Activated T-cell treated with anti-CD3 and anti-CD28 coated beads for 1 hour (primary cell): ENCODE measurements at places on chromosomes 12 and 14.

DNA sequence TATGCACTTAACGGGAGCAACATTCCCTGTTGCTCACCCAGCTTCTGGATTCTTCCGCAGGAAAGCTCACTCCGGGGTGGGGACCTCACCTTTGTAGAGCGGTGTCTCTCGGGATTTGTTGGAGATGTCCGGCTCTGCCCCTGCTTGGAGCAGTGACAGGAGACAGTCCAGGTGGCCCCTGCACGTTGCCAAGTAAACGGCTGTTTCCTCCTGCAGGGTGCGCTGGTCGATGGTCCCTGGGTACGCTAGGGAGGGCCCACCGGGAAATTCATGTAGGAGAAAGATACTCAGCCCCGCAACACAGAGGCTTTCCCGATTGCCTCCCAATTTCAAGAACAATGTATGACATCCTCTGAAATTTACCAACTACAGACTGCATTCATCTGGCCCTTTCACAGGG is 23.1 kb downstream of the ASB2 start:
- DNase-seq: no peak

DNA sequence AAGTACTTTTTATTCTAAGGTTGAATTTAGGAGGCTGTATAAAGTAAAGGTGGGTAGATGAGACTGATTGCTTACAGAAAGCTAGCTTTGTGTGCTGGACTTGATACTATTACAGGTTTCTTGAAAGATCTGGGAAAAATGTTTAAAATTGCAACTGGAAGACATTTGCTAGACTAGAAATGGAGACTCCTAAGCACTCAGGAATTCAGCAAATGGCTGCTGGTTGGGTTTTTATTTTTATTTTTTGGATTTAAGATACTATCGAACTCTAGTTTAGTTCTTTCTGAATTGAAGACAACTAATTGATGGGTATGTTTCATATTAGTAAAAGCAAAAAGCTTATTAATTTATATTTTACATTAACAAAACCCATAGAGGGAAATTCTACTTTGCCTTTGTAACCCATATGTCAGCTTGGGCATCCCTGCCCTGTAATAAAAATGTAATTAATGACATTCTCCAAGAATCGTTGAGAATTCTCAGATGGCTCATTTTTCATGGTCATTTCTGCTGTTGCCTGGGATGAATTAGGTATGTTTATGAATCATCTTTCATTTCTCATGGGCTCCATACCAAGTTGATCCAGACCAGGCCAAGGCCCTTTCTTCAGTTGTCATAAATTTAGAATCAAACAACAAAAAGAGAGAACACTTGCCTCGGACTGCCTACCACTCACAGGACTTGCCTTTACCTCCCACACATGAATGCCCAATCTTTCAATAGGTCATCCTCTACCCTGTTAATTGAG is 102.1 kb downstream of the ERGIC2 start:
- DNase-seq: no peak

DNA sequence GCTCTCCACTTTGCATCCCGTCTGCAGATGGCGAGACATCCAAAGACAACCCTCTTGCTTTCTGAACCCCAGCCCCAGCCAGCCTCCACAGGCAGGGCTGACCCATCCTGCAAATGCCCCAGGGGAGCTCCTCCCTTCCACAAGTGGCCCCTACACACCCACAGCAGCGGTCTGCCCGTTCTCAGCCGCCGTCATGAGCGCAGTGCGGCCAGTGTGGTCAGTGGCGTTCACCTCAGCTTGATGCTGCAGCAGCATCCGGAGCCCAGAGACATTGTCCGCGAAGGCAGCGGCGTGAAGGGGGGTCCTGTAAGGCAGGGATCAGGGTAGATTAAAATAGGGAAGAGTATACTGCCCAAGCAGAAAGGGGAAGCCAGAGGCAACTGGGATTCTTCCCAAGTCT is 13.7 kb downstream of the ANKRD52 start:
- DNase-seq: no peak

GRCh38 chr12:14156606-14157005 is 175.2 kb upstream of the GRIN2B start:
- no peak for DNase-seq

DNA sequence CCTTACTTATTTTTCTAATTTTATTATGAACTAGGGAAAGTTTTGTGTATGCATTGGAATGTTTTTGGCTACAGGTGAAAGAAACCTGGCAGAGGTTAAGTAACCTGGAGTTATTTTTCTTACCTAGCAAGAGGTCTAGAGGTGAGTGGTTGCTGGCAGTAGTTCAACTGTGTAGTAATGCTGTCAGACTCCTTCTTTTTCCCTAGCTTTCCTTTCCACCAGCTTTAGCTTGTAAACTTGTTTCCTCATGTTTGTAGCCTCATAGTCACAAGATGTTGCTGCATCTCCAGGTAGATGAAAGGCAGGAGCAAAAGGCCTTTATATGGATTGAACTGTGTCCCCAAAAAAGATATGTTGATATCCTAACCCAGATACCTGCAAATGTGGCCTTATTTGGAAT is 105.1 kb upstream of the AMIGO2 start:
- DNase-seq: no peak

- peak; percentile 13 for DNase-seq
These were observed 60.9 kb upstream of the OR4E1 start for GRCh38 chr14:21734457-21735074.

DNA sequence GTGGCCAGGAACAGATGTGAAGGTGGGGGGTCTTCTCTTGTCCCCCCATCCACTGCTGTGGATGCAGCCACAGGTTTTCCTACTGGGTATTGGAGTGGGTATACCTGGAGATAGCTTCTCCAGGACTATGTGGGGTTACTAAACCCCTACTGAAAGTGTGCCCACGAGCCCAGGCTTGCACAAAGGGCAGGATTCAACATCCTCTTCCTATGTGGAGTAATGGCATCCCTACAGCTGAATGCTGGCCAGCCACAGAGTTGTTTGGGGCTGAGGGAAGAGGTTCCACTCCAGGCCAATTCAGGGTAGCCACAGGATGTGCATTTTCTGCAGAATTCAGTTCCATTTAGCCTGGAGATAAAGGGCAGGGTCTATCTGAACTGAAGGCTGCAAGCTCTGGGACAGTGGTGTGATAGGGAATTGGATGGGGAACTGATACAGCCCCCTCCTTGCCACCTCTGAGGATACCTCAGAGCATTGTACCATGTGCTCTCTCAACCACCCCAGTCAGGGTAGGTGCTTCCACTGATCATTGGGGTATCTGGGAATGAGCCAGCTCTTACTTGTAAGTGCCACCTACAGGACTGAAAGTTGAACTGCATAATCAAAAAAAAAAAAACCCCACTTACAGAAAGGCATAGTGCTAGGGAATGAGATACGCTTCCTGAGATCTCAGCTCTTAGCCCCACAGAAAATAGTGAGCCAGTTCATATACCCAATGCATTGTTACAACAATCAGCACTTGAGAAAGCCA is 187.1 kb downstream of the KITLG start:
- no peak for DNase-seq

GRCh38 chr14:62017651-62018230 is 255.5 kb downstream of the SNAPC1 start:
- no peak for DNase-seq

DNA sequence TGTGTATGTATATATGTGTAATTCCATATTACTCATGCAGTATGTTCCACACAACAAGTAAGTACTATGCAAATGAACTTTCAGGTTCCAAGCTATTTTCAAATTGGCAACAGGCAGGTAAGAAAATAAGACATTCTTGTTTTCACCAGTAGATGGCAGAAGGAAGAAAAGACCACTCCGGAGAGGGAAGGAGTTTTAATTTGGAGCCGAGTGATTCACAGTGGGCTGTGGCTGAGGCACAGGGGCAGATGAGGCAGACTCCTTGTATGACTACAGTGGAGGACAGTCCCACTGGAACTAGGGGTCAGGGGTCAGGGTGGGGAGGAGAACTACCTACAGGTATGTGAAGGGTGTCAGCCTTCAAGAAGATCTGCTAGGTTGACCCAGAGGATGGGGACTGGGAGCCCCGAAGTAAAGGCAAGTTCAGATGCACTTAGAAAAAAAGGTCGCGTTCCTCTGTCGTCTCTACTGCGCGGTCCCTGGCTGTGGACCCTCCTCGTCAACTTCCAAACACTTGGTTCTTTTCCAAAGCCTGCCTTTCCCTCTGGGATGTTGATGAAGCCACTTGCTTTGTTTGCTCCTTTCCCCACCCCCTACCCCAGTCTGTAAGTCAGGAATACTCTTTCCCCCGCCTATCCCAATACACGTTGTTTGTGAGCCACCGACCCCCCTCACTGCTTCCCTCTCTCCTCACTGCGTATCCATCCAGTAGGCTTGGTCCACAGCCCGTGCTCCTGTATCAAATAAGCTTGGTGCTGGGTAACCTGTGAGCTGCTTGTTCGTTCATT is 24.1 kb downstream of the DDX47 start:
- peak; percentile 9 for DNase-seq

GRCh38 chr12:1540690-1541089 is 53.7 kb downstream of the FBXL14 start:
- no peak for DNase-seq

DNA sequence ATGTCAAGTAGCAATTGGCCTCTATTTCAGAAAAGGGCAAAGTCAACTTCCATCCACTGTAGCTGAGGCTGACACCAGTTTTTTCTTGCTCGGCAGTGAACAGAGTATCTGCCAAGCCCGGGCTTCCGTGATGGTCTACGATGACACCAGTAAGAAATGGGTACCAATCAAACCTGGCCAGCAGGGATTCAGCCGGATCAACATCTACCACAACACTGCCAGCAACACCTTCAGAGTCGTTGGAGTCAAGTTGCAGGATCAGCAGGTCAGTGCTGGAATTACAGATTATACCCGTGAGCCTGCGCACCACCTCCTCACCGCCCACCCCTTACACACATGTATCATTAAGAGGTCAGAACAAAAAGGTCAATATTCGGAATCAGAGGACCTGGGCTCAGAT is 19.4 kb downstream of the EVL start:
- DNase-seq: no peak

DNA sequence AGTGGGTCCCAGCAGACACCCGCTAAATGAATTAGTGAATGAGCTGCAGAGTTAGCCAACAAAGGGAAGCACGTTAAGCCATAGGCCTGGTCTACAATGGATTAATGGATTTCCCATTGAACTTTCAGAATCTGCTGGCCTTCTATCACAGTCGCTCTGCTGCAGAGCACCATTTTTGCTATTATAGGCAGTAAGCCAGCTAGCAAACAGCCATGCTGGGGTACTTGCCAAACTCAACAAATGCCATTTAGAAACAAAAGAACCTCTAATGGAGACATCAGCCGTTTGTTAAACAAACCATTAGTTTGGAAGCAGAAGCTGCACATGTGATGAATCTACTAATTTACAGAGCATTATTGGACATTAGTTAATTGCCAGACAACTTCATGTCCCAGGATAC is 181.1 kb upstream of the STXBP6 start:
- DNase-seq: no peak

DNA sequence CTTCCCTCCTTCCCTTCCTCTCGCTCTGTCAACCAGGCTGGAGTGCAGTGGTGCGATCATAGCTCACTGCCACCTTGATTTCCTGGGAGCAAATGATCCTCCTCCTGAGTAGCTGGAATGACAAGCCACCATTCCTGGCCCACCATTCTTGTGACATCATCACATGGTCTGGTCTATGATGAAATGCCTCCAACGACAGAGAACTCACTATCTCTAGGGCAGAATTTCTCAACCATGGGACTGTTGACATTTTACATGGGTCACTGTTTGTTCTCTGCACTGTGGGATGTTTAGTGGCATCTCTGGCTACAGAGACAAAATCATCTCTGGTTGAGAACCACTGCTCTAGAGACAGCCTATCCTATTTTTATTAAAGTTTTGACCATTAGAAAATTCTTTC is 9.7 kb downstream of the VRK1 start:
- DNase-seq: no peak

DNA sequence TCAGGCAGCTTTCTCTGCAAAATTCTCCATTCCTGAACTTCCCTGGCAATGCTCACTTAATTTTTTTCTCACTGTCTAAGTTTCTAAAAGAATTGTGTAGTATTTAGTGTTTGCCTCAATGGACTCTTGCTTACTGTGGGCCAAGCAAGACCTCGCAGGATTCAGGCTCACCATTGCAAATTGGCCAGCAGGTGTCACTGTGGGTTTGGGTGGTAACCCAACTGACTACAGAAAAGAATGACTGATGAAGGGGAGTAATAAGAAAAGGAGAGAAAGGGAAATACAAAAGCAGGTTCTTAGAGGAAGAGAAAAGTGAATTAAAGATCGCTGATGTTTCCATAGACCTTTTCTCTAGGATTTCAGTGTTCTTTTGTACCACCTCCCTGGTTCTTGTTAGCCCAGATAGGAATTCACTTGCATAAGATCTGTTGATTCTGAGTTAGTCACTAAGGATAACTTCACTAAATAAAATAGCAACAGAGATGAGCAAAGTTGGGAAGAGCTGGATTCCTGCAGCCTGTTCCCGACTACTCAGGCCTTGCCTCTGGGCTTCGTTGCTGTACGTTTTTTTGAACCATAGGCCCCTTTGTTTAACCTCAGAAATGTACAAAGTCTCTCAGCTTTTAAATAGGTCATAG is 386.5 kb upstream of the DDHD1 start:
- peak; percentile 7 for DNase-seq

- no peak for DNase-seq
These were observed 60.2 kb upstream of the STXBP6 start for GRCh38 chr14:25110106-25110505.

DNA sequence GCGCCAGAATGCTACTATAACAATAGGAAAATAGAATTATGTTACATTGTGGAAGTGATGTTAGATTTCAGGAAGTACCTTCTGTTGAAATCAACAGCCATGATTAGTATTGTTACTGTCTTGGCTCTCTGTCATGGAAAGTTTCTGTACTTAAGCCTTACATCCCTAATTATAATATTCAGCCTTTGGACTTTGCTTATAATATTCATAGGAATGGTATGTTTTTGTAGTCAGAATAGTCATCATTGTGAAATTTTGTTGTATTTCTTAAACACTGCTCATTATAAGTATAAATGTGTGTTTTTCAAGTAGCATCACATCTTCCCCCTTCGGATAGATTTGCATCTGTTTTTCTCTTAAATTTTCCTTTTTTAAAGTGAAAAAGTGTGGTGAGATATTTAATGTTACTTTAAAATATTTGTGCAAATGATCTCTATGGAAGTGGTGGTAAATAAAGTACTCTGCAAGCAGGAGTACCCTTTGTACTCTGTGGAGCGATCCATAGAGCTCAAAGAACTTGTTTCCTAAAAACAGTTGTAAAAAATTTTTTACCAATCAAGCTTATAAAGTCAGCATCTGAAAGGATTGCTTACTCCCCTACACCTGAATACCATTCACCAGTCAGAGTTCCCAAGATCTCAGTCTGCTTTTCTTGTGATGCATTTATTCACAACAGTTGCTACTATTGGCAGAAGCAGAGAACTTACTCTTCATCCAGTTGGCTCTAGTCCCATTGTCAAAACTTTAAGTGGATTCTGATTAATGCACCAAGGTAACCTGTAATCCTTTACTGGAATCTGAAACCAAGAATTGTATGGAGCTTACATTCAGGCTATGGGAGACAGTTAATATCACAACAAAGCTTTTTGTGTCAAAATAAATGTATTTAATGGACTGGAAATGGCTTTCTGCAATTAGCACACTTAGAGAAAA is 87.8 kb downstream of the RIC8B start:
- no peak for DNase-seq

GRCh38 chr12:122413516-122414404 is 8.7 kb downstream of the CLIP1 start:
- DNase-seq: no peak
